ENCODE measurements at places on chromosomes 5 and 9. TPM values are rescaled to one million over a fixed set of nuclear protein-coding genes. Genes with fewer than 3 reads are reported as not detected.

DNA sequence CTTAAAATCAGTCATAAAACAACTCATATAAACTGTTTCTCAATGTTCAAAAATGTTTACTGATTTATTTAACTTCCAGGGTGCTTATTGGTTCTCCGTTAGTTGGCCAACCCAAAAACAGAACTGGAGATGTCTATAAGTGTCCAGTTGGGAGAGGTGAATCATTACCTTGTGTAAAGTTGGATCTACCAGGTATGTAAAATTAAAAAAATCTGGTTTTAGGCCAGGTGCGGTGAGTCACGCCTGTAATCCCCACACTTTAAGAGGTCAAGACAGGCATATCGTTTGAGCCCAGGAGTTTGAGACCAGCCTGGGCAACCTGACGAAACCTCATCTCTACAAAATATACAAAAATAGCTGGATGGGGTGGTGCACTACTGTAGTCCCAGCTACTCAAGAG, 73.7 kb downstream of the ITGA1 start:
- no peaks in the 10 kb centered on the region for H3K27me3 ChIP-seq
- no peak overlapping the region for H3K4me3 ChIP-seq
- no peak for DNase-seq
- H3K36me3 ChIP-seq, result no peaks in the 10 kb centered on the region
- H3K27ac ChIP-seq, result no peak overlapping the region

DNA sequence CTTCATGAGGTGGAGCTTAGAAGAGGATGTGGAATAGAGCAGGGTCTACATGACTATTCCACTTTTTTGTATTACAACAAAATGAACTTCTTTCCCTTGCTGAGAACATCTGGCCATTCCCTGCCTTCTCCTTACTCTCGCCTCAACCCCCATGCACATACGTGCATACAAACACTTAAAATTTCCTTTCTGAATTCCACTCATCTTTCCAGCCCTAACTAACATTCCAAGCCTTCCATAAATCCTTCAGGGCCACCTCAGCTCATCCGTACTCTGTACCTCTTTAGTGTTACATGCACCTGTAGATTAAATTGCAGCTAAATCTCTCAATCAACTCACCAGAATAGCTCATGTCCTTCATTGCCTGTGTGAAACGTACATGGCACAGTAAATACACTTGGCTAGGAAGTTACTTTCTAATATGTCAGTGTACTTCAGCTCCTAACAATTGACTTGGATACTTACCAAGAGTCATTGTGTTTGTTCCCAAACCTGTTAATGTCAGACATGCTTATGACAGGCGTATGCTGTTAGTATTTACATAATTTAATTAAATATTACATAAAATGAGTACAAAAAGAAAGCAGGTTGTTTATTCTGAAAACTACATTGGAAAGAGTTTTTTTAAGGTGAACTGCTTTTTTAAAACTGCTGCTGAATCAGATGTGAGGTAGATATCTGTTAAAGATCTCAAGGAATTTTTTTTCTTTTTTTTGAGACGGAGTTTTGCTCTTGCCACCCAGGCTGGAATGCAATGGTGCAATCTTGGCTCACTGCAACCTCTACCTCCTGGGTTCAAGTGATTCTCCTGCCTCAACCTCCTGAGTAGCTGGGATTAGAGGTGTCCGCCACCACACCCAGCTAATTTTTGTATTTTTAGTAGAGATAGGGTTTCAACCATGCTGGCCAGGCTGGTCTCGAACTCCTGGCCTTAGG, 55.7 kb downstream of the GLIS3 start:
- H3K27me3 ChIP-seq, result no peaks in the 10 kb centered on the region
- DNase-seq, result no peak
- H3K4me1 ChIP-seq, result peaks cover 7% of the 10 kb centered on the region
- no peaks in the 10 kb centered on the region for H3K36me3 ChIP-seq
- H3K27ac ChIP-seq, result no peak overlapping the region
- no peak overlapping the region for H3K4me3 ChIP-seq

DNA sequence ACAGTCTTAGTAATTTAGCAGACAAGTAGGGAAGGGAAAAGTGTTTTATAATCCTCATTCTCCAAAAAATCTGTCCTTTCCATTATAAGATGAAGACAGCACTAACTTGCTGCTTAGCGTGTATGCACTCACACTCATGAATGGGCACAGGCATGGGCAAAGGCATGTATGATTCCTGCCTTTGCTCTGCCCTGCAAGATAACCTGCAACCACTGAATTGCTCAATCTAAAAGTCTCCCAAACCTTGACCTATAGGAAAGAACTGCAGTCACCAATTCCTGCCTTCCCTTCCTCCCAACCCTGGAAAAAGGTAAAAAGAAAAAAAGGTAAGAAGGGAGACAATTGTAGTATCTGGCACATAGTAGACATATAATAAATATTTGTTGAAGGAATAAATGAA, 40.8 kb downstream of the ELL2 start:
- H3K27me3 ChIP-seq, result no peaks in the 10 kb centered on the region
- peaks cover 64% of the 10 kb centered on the region for H3K4me1 ChIP-seq
- no peak overlapping the region for H3K27ac ChIP-seq
- H3K36me3 ChIP-seq, result peaks cover 33% of the 10 kb centered on the region
- DNase-seq, result no peak
- H3K4me3 ChIP-seq, result no peak overlapping the region

The BRD3 gene
- total RNA-seq, result 36.7 TPM

DNA sequence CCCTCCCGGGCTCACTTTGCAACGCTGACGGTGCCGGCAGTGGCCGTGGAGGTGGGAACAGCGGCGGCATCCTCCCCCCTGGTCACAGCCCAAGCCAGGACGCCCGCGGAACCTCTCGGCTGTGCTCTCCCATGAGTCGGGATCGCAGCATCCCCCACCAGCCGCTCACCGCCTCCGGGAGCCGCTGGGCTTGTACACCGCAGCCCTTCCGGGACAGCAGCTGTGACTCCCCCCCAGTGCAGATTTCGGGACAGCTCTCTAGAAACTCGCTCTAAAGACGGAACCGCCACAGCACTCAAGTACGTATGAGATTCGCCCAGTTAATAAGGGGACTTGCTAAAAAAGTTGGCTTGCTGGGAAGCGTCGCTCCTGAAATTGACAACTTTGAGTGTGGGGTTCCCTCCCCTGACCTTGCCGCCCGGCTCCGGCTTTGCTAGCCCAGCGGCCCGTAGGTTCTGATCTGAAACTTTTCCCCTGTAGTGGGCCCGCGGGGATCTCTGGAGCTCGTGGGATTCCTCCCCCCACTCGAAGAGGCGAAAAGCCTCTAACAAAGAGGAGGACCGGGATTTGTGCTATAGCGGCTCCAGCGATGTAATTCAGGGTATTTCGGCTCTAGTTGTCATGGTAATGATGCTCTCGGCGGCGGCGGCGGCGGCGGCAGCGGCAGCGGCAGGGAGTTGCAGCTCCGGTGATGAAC, 572 bp downstream of the NR4A3 start:
- peaks cover 29% of the 10 kb centered on the region for H3K36me3 ChIP-seq
- peaks cover 72% of the 10 kb centered on the region for H3K4me1 ChIP-seq
- DNase-seq, result peak; percentile 35
- H3K27ac ChIP-seq, result peak overlapping the region; percentile 87
- peaks cover 17% of the 10 kb centered on the region for H3K27me3 ChIP-seq
